Activated T-helper 1 cell treated with anti-CD3 and anti-CD28 coated beads, Interleukin-2, amount 50 U/mL, for 16 hours (primary cell): ENCODE measurements at places on chromosomes 12 and 14.

GRCh38 chr14:64823305-64823861 lies 56.3 kb downstream of the SPTB start:
- peak; percentile 44 for DNase-seq

DNA sequence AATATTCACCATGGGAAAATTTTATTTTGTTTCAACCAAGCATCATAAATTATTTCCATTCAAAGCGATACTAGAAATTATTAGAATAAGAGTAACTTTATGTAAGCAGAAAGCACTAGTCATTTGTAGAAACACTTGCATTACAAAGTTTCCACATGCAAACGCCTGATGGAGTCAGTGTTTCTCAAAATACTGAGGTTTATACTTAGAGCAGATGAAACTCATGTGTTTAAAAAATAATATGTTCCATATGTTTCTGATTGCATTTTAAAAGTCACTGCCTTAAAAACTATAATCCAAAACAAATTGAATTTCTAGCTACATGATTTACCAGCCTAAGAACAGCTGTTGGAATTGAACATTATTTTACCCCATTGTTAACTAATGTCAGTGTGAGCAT lies 1246.4 kb downstream of the SLC16A7 start:
- DNase-seq: no peak

GRCh38 chr14:92994131-92994676 lies 71.3 kb downstream of the CHGA start:
- DNase-seq: no peak

- DNase-seq: no peak
Observed at GRCh38 chr12:41585784-41586183, 397.7 kb downstream of the PDZRN4 start.

GRCh38 chr12:53328043-53328435 lies 6.6 kb upstream of the AAAS start:
- DNase-seq: no peak

GRCh38 chr14:51457843-51458562 lies 193.7 kb upstream of the FRMD6 start:
- no peak for DNase-seq

GRCh38 chr12:58030566-58031279 lies 89.4 kb downstream of the ATP23 start:
- no peak for DNase-seq

- DNase-seq: no peak
Observed at GRCh38 chr12:129870136-129870535, 33.7 kb downstream of the TMEM132D start.

- no peak for DNase-seq
Observed at GRCh38 chr12:89306827-89307473, 45.4 kb downstream of the DUSP6 start.

GRCh38 chr12:105640761-105641160 lies 310.3 kb downstream of the C12orf75 start:
- no peak for DNase-seq

DNA sequence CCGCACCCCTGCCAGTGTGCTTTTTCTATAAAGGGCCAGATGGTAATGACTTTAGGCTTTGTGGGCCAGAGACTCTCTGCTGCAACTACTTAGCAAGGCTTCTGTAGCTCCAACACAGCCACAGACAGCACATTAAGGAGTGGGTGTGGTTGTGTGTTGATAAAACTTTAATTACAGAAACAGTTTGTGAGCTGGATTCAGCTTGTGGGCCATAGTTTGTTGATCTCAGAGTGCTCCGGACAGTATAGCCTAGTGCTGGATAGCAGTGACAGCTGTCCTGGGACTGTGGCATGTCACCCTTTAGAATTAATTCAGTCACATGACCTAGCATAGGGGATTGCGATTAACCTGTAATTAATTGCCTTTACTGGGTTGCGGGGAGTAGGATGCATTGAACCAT lies 109.7 kb downstream of the ZNF664 start:
- no peak for DNase-seq

DNA sequence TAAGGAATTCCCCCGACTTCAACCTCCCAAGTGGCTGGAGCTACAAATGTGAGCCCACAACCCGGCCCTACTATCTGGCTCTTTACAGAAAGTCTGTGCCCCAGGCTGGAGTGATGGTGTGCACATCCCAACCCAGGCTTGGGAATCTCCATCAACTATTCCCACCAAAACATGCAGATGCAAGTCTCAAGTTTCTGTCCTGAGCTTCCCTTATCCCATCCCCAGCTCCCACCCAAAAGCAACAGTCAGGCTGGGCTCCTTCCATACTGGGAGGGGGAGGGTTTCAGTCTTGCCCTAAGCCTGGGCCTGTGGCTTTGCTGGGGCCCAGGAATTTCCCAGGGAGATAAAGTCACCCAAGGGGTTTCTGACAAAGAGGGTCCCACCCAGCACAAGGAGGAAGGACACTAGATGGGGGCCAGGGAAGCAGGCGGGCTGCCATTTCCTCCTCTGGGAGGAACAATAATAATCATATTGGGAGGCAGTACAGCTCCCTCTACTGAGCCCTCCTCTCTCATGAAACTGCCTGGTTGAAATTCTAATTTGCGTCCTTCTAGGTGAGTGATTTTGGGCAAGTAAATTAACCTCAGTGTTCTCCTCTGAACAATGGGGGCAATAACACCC lies 8.0 kb downstream of the SLC8B1 start:
- no peak for DNase-seq

DNA sequence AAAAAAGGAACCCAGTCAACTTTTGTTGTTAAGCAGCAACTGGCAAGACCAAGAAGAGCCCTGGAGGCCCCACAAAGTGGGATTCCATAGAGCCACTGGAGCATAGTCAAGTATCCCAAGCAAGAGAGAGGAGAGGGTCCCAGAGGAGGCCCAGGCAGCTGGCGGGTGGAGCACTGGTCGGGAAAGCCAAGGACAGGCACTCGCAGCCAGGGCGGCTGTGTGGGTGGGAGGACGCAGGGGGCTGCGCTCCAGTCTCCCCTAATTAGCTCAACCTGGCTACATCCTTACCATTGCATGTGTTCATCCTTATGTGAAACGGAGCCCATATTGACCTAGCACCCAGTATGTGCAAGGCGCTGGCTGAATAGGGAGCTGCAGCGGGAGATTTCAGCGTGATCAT lies 18.3 kb upstream of the ZFP36L1 start:
- no peak for DNase-seq

GRCh38 chr14:95452176-95452892 lies 64.1 kb downstream of the SYNE3 start:
- no peak for DNase-seq

DNA sequence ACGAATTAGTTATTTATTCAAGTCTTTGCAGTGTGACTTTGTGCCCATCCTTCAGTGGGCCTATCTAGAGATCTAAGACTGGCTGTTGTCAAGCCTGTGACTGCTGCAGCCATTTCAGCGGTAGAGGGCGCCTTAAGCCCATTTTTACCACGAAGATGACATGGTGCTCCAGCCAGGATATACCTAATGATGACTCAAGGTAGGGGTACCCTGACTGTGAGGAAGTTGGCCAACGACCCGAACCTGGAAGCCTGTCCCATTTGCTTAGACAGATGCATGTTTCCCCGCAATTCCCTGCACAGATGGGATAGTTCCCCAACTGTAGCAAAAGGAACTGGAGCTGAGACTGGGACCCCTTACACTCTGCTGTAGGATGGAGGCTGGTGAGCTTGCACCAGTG lies 41.3 kb downstream of the RAB3IP start:
- DNase-seq: no peak

DNA sequence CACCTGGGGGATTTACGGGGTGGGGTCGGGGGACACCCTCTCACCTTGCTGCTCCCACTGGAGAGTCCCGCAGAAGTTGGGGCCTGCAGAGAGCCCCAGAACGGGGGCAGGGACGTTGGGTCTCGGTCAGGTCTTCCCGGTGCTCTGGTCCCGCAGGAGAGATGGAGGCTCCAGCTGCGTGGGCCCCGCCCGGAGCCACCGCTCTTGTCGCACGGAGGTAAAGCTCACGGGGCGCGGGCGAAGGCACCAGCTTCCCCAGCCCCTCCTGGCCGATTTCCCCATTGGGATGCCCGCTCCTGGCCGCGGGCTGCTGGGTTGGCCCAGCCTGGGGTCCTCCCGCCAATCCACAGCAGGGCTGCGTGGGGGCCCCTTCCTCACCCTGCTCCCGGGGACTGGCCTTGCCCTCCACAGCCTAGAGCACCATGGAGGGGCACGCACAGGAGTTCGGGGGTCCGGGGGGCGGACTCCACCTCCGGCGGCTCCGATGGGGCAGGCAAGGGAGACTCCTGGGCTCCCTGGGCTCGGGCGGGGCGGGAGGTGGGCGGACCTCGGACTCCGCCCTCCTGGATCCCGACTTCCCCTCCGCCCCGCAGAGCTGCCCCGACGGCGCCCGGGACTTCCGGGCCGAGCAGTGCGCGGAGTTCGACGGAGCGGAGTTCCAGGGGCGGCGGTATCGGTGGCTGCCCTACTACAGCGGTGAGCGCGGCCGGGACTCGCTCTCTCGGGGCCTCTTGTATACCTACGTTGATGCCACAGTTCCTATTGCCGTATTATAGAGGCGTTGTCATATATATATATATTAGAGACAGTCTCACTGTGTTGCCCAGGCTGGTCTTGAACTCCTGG lies 8.4 kb downstream of the PAPLN start:
- DNase-seq: no peak

- no peak for DNase-seq
Observed at GRCh38 chr12:131041216-131041967, 87.7 kb downstream of the ADGRD1 start.

GRCh38 chr14:68695856-68696255 lies 97.0 kb downstream of the ZFP36L1 start:
- DNase-seq: no peak

DNA sequence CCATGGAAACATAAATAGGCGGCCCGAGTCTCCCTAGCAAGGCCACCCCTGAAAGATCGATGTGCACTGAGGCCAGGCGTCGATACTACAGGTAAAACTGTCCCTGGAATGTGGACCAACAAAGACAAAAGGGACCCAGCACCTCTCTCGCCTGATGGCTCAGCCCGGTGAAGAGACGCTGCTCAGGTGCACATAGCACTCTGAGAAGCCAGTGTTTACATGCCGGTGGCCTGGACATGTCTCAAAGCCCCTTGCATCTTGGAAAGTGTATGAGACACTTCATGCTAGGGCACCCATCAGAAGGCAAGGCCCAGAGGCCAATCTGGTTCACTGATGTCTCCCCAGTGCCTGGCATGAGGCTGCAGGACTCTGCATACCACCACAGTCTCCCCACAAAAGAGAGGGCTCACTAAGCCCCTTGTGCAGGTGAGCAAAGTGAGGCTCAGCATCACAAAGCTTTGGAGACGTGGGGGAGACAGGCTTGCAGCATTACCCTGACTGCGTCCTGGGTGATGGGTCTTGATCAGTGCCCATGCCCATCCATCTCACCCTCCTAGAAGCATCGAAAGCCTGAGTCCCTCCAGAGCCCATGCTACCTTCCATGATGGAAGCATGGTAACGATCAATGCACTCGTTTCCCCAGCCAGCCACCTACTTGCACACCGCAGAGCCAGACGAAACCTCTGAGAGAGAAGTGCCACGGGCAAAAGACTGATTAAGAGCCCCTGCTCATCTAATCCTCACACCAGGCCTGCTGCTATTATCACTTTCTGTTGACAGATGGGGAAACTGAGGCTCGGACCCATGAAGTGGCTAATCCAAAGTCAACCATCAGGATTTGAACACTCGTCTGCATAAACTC lies 16.1 kb downstream of the BCL11B start:
- no peak for DNase-seq

DNA sequence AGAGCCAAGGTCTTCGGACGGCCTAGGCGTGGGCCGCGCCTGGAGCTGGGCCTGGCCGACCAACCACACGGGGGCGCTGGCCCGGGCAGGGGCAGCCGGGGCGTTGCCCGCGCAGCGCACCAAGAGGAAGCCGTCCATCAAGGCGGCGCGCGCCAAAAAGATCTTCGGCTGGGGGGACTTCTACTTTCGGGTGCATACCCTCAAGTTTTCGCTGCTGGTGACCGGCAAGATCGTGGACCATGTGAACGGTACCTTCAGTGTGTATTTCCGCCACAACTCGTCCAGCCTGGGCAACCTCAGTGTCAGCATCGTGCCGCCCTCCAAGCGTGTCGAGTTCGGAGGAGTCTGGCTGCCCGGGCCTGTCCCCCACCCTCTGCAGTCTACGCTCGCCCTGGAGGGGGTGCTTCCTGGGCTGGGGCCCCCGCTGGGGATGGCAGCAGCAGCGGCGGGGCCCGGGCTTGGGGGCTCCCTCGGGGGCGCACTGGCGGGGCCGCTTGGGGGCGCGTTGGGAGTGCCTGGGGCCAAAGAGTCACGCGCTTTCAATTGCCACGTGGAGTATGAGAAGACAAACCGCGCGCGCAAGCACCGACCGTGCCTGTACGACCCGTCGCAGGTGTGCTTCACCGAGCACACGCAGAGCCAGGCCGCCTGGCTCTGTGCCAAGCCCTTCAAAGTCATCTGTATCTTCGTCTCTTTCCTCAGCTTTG lies 4.4 kb upstream of the SHMT2 start:
- DNase-seq: no peak

DNA sequence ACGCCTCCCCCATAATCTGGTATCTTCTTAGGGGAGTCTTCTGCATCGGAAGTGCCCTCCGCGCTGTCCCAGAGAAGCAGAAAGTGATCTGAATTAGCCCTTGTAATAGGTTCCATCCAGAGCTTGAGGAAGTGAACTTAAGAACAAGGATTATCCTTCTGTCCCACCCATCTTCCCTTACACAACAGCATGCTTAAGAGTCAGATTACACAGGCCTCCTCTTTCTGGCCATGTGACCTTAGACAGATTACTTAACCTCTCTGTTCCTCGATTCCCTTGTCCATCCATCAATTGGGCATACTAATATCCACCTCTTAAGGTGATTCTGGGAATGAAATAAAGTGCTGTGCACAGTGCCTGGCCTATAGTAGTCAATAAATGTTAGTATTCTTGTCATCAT lies 11.4 kb downstream of the CABP1 start:
- DNase-seq: no peak

DNA sequence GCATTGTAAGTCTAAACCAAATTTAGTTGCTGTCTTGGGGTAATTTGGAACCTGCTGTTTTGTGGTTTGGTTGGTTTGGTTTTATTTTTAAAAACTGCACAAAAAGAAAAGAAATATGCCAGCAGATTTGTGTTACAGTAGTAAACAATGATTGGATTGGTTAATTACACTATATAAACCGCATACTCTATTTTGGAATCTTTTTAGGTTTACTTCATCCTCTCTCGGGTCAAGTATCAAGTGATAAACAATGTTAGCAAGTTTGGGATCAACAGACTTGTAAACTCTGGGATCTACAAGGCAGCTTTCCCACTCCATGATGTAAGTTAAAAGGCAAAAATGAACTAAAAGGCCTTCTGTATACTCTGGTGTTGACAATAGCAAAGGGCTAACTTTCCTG lies 132.4 kb downstream of the ANO6 start:
- DNase-seq: no peak

- DNase-seq: no peak
Observed at GRCh38 chr14:31590206-31590605, 29.0 kb downstream of the NUBPL start.

- no peak for DNase-seq
Observed at GRCh38 chr12:91608542-91608941, 425.9 kb upstream of the DCN start.

DNA sequence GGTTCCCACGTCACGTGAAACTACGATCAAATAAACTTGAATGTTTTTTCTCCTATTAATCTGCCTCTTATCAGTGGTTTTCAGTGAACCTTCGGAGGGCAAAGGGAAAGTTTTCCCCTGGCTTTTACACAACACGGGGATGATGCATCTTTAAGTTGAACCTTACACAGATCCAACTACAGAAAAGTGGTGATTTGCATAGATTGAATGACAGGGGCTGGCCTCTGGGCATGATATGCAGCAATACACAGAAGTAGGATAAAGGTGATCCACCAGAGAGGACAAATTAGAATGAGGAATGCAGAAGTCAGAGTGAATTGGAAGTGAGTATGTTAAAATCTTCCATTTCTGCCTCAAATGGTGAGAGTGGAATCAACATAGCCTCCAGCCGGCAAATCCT lies 11.6 kb downstream of the GSG1 start:
- DNase-seq: no peak

GRCh38 chr12:115752913-115753726 lies 524.4 kb downstream of the MED13L start:
- no peak for DNase-seq
